ENCODE measurements at places on chromosomes 4 and X.

GRCh38 chr4:82372517-82373485 lies 990 bp downstream of the HNRNPD start:
- DNase-seq, result peak; percentile 53

GRCh38 chrX:137568741-137569469 lies 3.0 kb downstream of the ZIC3 start:
- DNase-seq, result no peak

GRCh38 chr4:80393246-80393969 lies 57.9 kb downstream of the CFAP299 start:
- DNase-seq, result no peak

DNA sequence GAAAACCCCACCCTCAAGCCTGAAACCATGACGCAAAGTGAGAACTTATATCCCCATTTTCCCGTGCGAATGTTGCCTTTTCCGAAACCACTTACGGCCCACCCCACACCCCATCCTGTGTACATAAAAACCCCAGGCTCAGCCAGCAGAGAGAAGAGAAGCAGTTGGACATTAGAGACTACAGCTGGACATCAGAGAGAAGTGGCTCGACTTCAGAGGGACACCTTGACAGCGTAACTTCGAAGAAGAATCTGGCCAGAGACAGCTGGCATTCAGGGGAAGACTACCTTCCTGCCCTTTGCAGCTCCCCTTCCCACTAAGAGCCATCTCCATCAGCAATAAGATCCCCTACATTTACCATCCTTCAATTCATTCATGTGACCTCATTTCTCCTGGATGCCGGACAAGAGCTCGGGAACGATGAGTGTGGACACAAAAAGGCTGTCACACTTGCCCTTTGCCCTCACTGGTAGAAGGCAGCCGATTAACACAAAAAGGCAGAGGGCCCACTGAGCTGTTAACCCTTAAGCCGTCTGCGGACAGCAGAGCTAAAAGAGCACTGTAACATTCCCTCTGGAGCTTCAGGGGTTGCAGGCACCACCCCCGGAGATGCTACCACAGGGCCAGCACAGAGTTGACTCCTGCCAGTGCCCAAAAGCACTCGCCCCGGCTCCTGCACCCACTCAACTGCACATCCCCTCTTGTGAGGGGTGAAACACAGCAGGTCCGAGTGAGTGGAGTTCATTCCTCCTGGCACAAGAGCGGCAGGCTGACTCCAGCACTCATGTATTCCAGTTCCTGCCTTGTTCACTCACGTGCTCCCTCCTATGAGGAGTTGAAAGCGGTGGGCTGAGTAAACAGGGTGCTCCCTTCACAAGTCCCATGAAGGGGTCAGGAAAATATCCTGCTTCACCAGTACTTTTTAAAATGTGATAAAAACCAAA lies 7.5 kb downstream of the CHM start:
- no peak for DNase-seq

DNA sequence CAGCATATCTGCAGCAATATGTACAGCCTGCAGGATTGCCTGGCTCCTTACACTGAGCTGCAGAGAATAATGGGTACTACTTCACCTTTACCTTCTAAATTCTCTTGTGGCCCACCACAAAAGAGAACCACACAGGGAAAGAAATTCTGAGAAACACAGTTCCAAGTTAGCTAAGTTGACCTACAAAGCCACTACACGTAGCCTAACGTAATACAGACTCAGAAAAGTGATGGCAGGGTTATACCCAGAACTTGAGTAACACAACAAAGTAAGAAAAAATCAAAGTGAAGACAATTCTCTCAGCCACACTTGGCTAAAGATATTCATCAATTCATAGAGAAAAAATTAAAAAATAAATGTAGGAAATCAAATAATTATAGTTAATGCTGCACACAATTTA lies 26.4 kb upstream of the SRPX start:
- DNase-seq, result no peak

GRCh38 chr4:187903700-187904099 lies 91.9 kb upstream of the ZFP42 start:
- DNase-seq, result no peak

DNA sequence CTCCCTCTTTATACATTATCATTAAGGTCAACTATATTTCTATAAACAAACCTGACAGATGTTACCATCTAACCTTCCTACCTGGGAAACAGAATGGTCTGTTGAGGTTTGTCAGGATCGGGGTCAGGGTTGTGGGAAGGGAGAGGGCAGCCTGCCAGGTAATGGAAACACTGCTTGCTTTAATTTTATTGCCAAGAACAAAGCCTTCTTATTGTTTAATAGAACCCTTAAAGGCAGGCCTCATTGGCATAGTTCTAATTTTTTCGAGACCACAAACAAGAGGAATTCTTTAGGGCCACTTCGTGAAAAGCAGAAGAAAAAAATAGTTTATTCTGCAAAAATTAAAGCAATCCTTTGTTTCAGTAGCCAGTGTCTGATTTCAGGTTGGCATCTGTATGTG lies 113.2 kb downstream of the MID1 start:
- DNase-seq, result no peak

- DNase-seq, result no peak
Observed at GRCh38 chr4:14452764-14453163, 549.5 kb upstream of the CPEB2 start.

- no peak for DNase-seq
Observed at GRCh38 chr4:21209860-21210259, 509.6 kb downstream of the PACRGL start.

DNA sequence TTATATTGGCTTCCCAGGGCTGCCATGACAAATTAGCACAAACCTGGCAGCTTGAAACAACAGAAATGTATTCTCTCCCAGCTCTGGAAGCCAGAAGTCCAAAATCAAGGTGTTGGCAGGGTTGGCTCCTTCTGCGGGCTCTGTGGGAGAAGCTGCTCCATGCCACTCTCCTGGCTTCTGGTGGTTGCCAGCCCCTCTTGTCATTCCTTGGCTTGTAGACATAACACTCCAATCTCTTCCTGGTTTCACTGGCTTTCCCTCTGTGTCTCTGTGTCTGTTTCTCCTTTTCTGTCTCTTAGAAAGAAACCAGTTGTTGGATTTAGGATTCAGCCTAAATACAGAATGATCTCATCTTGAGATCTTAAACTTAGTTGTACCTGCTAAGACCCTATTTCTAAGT lies 85.5 kb downstream of the USP46 start:
- no peak for DNase-seq

DNA sequence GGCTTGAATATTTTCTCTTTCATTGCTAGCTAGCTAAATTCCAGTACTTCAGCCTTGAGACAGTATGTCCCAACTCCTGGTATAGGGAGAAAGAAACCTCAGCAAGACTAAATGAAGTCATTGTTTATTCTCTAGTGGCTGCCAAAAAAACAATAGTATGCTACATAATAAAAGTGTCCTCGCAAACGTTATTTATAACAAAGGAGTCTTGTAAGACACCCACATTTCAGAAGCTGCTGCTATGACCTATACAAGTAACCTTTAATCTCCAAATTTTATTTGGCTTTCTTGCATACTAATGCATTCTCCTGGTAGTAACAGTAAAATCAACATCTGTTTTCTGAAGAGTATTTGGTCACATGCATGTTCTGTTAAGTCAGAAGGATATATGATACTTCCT lies 28.8 kb downstream of the NEK1 start:
- DNase-seq, result no peak

GRCh38 chr4:137067735-137068134 lies 464.6 kb downstream of the PCDH18 start:
- DNase-seq, result no peak

DNA sequence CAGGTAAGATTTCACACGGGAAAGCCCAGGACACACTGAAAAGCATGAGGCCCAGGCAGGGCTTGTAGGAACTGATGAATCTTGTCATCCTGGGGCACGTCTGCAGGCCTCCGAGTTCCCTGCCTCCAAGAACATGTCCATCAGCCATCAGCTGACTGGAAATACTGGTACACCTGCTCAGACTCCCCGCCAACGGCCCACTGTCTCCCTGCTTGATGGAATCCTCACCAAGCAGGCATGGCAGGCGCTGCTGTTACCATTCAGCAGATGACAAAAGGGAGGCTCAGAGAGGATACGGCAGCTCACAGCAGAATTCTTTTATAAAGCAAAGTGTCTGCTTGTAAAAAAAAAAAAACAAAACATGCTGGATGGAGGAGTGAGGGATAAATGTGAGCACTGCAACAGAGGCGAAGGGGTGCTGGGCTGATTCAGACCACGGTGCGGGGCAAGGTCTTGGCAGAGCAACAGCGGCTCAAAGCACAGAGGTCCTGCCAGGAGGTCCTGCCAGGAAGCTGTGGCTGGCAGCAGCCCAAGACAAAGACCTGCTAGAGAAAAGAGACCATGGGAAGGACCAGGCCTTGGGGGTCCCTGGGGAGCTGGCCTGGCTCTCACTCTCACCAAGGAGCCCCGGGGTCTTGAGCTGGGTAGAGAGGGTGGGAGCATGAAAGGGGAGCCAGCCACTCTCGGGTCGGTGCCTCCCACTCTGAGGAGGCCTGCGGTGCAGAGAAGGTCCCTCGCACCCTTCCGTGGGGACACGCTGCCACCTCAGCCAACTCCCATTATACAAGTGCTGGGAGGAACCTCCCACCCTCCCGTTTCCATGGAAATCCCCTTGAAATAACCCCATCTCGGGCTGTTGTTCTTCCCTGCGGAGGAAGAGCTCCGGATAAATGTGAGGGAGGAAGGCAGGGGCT lies 25.6 kb downstream of the PPP2R2C start:
- no peak for DNase-seq

GRCh38 chrX:154312116-154312515 lies 16.5 kb downstream of the TKTL1 start:
- no peak for DNase-seq

DNA sequence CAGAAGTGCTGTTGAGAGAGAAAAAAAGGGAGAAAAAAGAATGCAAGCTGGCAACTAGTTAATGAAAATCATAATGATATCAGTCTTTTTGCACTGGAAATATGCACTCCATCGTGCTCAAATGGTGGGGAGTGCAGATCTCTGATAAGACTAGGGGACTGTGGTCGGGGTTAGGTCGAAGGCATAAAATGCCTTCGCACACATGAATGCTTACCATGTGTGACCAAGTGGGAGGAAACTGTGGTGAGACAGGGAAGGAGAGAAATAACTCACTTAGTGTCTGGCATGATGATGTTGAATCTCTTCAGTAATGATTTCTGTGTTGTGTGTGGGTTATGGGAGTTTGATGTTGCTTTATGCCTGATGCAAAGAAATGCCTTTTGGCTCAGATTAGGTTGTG lies 358.9 kb downstream of the FBXO8 start:
- DNase-seq, result no peak

All from CD4-positive, alpha-beta T cell treated with Interleukin-2 at 100 ng/mL for 4 hours (primary cell).